Smooth muscle cell of trachea (primary cell): ENCODE measurements at places on chromosomes 2 and 18. TPM values are rescaled to one million over a fixed set of nuclear protein-coding genes. Genes with fewer than 3 reads are reported as not detected.

The ABCA12 gene
- total RNA-seq, result under 0.01 and 0.17 TPM in 2 replicates

The EDAR gene
- total RNA-seq, result not detected in 2 replicates

The SOS1 gene
- total RNA-seq, result 23.5 and 30.0 TPM in 2 replicates

The RAB11FIP5 gene
- 46.0 and 70.5 TPM in 2 replicates for total RNA-seq
